ENCODE measurements at places on chromosomes 1 and 21. TPM values are rescaled to one million over a fixed set of nuclear protein-coding genes. Genes with fewer than 3 reads are reported as not detected.

UBL4B gene
- not detected for polyA plus RNA-seq

DNA sequence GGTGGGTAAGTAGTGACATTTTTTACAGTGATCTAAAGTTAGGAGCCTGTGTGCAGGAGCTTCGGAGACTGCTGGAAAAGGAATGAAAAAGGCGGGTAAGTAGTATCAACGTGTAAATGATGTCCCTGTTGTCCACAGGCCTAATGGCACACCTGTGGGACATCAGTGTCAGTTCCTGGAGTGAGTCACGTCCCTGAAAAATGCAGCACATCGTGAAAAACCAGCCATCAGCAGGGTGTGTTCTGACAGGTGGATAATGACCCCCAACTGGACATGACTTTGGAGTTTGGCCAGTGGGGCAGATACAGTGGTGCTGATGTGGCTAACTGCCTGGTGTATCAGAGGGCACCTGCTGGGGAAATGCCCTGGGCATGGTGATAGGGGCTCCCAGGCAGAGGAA is 12.0 kb upstream of the PRDM15 start:
- DNase-seq: no peak

GRCh38 chr1:39816415-39817090 is 27.9 kb upstream of the BMP8B start:
- peak; percentile 86 for DNase-seq

DNA sequence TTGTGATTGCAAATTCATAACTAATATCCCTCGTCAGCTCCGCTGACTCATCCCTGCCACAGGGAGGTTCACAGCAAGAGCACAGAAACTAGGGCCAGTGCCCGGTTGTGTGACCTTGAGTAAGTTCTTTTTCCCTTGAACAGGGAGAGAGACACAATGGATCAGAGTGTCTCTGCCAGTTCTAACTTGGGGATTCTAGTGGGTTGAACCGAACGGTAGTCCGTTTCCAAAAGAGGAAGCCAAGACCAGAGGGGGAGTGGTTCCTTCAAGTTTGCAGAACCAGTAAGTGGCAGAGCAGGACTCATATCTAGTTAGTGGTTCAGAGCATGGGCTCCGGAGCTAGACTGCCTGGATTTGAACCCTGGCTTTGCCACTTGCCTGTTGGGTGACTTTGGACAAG is 4.9 kb upstream of the SHISA4 start:
- no peak for DNase-seq

DNA sequence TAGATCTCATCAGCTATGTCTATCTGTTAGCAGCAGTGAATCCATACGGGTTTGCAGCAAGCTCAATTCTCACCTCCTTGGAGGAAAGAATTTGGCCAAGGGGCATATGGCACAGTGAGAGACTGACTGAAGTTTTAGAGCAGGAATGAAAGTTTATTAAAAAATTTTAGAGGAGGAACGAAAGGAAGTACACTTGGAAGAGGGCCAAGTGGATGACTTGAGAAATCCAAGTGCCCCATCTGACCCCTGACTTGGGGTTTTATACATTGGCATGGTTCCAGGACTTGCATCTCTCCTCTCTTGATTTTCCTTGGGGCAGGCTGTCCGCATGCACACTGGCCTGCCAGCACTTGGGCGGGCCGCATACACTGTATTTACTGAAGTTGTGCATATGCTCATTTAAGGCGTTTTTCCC is 9.2 kb upstream of the OSBPL9 start:
- DNase-seq: no peak

- DNase-seq: peak; percentile 68
Measured at GRCh38 chr1:22275626-22276395, 132.9 kb upstream of the WNT4 start.
